Mesenchymal stem cell (in vitro differentiated cells and primary cell): ENCODE measurements at places on chromosomes 6 and 20.
A peak's percentile ranks its signal among the peaks of the same experiment; 100 is the strongest.

DNA sequence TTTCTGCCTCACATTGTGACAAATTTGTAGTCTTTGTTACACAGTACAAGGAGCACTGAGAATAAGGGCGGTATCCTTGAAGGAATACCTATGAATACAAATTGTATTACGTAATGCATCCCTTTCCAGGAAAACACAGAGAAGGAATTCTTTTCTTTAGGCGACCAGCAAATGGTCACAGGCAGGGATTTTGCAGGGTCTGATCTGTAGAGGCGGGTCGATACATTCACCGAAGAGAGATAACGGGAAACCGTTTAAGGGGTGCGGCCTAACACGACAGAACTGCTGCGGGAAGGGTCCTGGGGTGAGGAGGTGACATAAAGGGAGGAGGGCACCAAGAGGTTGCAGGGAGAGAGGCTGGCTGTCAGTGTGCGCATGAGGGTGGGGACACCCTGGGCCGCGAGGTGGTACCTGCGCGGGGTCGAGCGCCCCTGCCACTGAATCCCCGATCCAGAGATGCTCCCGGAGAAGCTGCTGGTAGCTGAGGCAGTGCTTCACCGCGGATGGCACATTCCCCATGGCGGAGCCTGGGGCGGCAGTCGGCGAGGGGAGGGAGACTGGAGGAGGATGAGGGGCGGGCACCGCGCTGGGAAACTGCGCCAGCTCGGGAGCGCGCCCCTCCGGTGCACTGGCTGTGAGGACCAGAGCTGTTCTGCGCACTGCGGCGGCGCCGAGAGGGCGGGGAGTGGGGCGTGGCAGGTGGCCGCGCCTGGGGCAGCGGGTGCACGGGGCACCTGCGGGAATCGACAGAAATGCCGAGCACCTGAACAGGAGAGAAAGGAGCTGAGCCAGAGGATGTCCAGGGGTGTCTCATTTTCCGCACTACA is at the start of gene HMGCLL1:
TSS of gene HMGCLL1 (minus strand) at position 656 of the 827 bp plus-strand sequence. CDS start at position 519, 137 bp downstream.
- DNase-seq, result peak; percentile 30

DNA sequence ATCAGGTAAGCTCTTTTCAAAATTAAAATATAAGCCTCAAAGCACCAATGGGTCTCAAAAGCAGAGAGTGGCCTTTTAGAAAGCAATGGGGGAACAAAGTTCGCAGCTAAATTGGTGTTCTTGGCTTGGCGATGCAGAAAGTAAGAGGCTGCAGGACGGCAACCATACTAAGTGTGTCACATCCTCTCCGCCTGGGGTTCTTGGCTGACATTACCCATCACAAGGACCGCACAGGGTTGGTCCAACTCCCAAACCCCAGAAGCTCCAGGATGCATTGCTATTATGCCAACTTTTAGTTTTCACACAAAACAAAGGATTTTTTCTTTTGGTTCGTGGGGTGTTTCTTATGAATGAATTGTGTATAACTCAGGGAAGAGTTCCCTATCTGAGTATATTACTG is 124.8 kb downstream of the PRKN start:
- DNase-seq, result no peak

DNA sequence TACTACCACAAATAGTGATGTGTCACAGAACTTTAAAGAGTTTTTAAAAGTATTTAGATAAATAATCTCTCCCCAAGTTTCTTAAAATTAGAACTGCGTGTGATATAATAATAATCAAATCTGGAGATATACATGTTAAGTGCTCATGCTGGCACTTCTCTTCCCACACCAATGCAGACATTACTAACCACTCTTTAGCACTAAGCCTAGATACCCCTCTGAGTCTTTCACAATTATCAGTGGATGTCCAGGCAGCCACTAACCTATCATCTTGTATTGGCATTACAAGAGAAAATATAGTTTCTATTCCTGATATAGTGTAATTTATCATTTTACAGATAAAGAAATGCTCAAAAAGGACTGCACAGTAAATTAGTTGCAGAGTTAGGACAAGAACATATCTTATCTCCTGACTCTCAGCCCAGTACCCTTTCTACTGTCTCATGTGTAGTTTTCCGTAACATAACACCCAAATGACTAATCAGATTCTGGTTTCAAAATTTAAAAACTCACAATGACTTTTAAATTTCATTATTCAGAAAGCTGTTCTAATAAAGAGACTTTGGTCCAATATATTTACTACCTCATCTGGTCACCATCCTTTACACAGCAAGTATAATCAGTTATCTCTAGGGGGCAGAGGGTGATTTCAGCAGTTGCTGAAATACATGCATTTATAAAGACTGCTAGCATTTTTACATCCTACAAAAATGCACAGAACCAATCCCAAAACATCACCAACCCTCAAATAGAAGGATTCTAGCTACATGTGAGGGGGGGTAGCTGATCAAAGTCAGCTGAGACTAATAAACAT is 215.5 kb upstream of the MCHR2 start:
- DNase-seq, result no peak

- no peak for DNase-seq
Observed at GRCh38 chr20:19872001-19872400, 113.9 kb downstream of the RIN2 start.

- no peak for DNase-seq
Observed at GRCh38 chr6:25689966-25690365, 38.0 kb downstream of the SCGN start.

DNA sequence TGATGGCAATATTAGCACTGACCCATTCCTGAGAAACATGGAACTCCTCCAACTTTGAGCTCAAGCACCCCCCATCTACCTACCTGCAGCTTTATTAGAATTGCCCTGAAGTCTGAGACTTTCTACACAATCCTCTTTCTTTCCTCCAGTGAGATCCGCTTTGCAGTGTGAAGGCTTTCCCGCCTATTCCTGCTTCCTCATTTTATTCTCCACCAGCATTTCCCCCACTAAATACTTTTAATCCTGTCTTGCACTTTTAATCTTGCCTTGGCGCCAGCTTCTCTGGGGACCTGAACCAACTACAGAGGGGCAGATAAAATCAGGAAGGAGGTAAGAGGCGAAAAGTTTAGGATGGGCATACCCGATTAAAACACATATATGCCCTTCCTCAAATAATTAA is 178.1 kb upstream of the PRDM1 start:
- no peak for DNase-seq

GRCh38 chr6:5457983-5458683 is 196.8 kb downstream of the FARS2 start:
- DNase-seq, result no peak

DNA sequence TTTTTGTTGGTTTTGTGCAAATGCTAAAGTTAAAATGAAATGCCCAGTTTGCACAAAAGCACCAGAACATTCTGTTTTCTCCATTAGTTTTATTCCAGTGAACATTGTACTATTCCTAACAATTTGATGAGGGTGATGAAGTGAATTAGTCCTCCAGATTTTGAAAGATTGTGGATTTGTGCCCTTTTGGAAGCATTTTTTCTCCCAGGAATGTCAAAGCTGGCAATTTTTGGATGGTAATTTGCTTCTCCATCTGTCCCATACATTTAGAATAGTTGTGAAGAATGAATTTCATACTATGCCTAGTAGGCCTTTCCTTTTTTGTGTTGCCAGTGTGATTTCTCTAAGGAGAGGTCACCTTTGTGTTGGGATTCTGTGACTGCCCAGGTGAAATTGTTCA is 797.2 kb downstream of the BCKDHB start:
- DNase-seq, result no peak

GRCh38 chr6:137722749-137723272 is 144.2 kb upstream of the TNFAIP3 start:
- peak; percentile 32 for DNase-seq

- DNase-seq, result no peak
Observed at GRCh38 chr6:10409731-10410206, 5.1 kb downstream of the TFAP2A start.

DNA sequence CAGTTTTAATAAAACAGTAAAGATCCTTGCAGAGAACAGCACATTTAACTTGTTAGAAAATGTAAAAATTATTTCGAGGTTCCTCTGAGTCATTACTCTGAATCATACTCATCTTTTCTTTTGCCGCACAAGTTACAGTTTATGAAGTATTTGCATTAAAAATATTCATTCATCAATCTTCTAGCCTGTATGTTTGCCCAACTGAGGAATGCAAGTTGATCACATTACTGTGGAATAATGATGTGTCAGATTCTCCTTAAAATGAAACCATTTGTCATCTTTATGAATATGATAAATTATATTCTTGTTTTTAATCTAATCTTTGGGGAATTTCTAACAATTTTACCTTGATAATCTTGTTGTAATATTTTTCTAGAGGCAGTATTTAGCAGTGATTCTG is 340.4 kb upstream of the OPRM1 start:
- DNase-seq, result no peak

DNA sequence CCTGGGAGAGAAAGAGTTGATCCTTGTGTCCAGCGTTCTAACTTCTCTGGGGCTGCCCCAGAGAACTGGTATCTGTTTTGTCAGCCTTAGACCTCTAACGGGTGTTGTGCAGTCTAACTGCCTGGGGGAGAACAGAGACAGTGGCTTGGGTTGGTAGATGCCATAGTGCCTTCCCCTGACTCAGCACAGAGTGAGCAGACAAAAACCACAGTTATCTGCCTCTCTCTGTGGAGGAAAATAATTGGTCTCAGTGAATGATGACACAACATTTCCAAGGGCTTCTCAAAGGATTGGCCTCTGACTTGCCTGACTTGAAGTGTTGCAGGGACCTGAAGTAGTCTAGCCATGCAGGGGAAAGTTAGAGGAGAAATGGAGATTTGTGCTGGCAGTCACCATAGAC is 226.2 kb upstream of the MAN1A1 start:
- DNase-seq, result peak; percentile 87

DNA sequence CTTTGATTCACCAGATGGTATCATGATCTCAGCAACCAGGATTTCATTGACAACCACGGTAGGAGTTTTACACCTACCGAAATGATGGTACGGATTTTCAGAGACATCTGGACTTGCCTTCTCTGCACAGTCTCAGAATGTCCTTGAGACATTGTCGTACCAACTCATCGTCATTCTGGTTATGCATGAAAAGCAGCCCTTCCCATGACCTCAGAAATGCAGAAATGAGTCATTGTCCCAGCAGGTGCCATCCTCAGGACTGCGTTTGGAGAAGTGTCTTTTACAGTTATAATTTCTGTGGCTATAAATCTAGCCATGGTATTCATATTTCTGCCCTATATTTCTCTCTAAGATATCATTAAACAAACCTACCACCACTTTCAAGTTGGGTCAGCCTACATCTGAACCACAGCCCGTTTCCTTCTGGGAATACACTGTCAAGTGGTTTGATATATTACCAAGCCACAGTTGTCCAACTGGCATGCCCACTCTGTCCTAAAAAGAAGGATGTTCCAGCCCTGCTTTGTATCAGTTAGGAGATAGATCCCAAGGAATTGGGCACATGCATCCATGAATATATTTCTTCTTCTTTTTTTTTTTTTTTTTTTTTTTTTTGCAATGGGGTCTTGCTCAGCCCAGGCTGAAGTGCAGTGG is 7.5 kb upstream of the BFSP1 start:
- DNase-seq, result peak; percentile 61

- no peak for DNase-seq
Observed at GRCh38 chr6:54183616-54184015, 72.4 kb downstream of the MLIP start.

DNA sequence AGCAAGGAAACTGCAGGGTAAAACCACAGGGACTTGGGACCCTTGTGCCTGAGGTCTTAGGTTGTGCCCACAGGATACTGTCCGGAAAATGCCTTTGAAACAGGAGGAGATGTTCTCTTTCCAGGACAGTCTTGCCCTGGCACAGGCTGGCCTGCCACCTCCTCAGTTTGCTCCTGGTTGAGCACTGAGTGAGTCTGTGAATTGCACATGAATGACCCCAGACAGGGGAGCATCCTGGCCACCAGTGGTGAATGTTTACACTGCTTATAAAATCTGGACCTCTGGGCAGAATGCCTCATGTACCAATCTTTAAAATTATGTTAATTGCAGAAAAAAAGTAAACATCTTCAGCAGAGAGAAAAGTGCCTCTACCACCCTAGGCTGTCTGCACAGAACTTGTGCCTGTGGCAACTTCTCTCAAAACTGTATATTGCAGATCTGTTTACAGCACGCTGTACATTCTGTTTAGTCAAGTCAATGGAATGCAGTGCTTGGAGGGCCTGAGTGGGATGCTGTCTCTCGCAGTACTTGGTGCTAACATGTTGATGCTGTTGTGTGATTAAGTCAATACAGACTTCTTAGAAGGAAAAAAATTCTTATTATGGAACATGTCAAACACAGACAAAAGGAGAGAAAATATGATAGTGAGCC is 242.1 kb downstream of the SOD2 start:
- DNase-seq, result no peak

GRCh38 chr6:53858913-53859312 is 64.1 kb downstream of the LRRC1 start:
- DNase-seq, result no peak

- no peak for DNase-seq
Observed at GRCh38 chr20:11799281-11799684, 118.4 kb upstream of the BTBD3 start.

- DNase-seq, result no peak
Observed at GRCh38 chr20:21106171-21107017, at the start of gene LINC00237. LINC00237 (minus strand) TSS chr20:21106358.

GRCh38 chr6:15410752-15411151 is 164.9 kb downstream of the JARID2 start:
- DNase-seq, result no peak

GRCh38 chr6:10163203-10163962 is 251.5 kb downstream of the TFAP2A start:
- DNase-seq, result no peak

DNA sequence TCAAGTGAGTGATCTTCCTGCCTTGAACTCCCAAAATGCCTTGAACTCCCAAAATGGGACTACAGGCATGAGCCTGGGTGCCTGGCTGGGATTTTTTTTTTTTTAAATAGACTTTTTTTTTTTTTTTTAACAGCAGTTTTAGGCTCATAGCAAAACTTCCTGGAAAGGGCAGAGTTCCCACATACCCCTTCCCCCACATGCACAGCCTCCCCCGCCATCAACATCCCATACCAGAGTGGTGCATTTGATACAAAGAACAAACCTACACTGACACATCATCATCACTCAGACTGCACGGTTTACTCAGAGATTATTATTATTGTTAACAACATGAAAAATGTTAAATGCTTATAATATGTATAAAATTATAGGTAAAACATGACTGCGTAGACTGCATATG is 26.0 kb downstream of the UQCC1 start:
- DNase-seq, result no peak

- no peak for DNase-seq
Observed at GRCh38 chr6:149166747-149167146, 150.8 kb upstream of the TAB2 start.

DNA sequence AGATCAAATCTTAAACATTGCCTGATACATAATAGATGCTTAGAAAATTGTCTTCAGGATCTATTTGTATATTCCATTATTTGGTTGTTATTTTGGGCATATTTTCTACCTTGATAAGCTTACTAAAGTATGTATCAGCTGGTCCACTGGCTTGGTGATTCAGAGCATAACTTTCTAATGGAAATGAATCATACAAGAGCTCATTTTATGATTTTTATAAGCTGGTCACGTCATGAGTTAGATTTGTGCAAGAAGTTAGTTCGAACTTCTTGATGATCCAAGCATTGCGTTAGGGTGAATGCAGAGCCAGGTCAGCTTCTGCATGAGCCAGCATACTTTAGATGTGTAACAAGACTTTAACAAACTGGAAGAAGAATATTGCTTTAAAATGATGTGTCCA is 144.5 kb upstream of the FLRT3 start:
- DNase-seq, result no peak

GRCh38 chr20:23050847-23051627 is 1.6 kb upstream of the THBD start:
- DNase-seq, result peak; percentile 93

- DNase-seq, result no peak
Observed at GRCh38 chr6:137733372-137733771, 133.7 kb upstream of the TNFAIP3 start.
